ENCODE measurements at places on chromosomes 5 and 9.
A peak's percentile ranks its signal among the peaks of the same experiment; 100 is the strongest.

DNA sequence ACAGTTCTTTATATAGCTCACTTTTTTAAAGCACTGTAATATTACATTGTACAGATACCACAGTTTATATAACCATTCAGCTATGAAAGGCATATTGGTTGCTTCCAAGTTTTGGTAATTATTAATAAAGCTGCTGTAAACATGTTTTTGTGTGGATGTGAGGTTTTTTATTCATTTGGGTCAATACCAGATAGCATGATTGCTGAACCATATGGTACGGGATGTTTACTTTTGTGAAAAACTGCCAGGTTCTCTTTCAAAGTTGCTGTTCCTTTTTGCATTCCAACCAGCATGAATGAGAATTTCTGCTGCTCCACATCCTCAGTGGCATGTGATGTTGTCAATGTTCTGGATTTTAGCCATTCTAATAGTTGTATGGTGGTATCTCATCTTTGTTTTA lies 439.6 kb upstream of the NMUR2 start:
- DNase-seq = no peak

DNA sequence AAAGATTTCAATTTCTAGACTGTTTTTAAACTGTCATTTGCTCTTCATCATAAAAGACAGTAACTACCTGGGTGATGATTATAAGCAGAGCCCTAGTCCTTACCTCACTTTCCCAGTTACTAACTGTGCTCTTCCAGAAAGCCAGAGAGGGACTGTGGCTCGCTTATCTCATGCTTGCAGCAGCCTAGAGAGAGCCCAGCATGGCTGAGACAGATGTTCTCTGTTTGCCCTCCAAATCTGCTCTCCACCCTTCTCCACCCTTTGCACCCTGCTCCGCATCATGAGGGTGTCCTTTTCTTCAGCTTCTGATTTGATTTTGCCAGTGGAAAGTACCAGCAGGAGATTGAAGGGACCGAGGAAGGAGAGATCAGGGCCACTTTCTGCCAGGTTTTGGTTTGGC lies 61.2 kb upstream of the SELENOP start:
- DNase-seq = no peak

- DNase-seq = no peak
Observed at GRCh38 chr9:85168412-85168811, 498.9 kb downstream of the NTRK2 start.

DNA sequence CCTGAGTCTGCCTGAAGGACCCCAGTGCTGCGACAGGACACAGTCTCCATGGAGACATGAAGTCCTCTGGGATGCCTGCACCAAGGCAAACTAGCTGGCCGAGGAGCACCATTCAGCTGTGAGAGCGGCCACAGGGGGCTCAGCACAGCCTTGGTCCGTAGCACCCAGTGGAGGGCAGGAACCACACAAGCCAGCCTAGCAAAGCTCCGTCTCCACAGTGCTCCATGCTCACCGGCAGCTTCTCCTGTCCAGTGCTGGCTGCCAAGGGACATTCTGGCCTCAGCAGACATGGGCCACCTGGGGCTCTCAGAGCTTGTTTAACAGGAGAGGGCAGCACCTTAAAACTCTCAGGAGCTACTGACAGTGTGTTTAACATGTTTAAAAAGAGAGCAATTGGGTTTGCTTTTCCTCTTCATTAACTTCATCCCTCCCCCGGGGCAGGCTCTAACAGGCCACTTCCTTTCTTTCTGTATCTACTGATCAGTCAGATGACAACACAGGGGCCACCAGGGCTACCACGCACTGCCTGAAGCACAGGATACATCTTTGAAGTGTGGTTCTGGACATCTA lies 57.0 kb downstream of the SECISBP2 start:
- no peak for DNase-seq

- DNase-seq = no peak
Observed at GRCh38 chr5:144427866-144428265, 257.2 kb downstream of the KCTD16 start.

- no peak for DNase-seq
Observed at GRCh38 chr5:148905541-148905940, 79.1 kb downstream of the ADRB2 start.

DNA sequence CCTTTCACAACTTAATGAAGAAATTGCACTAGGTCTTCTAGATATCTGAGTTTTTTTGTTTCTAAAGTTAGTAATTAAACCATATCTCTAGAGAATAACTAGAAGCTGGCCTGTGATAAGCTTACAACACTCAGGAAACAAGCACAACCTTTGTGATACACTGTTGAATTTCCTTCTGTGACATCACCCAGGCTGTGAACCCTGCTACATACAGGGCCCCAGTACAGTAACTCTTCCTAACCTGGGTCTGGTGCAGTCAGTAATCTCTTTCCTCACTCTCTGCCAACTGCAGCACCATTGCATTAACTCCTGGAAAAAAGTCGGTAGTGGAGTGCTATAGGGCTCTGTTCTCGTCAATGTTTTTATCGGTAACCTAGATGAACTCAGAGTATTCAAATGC lies 10.6 kb upstream of the IGFBPL1 start:
- no peak for DNase-seq

- DNase-seq = no peak
Observed at GRCh38 chr5:73424556-73424977, 24.0 kb downstream of the FOXD1 start.

DNA sequence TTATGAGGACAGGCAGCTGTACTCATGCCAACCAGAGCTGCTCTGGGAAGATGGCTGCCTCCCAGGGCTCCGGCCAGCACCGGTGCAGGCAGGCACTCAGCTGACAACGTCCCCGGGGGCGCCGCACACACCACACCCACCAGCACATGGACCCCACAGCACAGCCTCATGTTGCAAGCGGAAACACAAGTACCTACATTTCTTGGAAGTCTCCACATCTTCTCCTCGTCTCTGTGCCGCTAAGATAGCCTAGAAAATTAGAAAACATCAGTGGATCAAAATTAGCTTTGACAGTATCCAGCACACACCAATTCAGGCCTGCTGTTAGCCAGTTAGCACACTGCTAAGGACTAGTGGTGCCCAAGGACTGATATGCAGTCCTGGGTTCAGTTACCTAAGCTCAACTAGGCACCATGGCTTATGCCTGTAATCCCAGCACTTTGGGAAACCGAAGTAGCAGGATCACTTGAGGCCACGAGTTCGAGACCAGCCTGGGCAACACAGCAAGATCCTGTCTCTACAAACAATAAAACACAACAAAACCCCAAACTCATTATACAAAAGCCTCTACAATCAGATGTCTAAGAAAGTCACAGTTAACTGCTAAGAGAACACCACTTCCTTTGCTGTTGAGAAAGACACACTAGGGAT lies 2.4 kb downstream of the EDF1 start:
- no peak for DNase-seq

- no peak for DNase-seq
Observed at GRCh38 chr5:9380109-9380508, 165.8 kb downstream of the SEMA5A start.

GRCh38 chr5:137296213-137296781 lies 202.8 kb downstream of the SPOCK1 start:
- no peak for DNase-seq

- DNase-seq = no peak
Observed at GRCh38 chr5:173538018-173538417, 78.4 kb downstream of the BOD1 start.

- DNase-seq = no peak
Observed at GRCh38 chr9:136211441-136212344, 6.8 kb upstream of the LHX3 start.

DNA sequence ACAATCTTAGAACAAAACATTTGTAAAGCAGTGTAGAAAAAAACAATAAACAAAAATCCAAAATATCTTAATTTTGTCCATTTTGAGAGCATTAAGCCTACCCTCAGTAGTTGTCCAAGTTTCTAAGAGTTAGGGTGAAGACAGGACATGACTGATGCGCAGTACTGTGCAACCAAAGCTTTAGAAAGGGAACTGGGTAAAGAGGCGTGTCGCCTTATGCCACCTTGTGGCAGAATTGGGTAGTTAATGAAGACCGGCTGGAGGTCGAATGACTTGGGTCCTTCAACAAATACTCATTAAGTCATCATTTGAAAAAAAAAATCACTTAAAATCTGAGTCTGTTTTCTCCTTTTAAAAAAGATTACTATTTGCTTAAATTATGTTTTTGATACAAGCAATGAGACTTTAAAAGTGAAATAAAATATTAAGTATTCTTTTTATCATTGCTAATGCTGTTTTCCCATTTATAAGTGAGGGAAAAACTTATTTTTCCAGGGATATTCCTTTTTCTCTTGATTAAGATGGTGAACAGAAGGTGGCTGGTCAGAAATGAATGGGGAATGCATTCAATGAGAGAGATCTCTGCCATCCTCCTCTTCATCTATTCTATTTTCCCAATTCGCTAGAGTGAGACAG lies 3.5 kb upstream of the RNF20 start:
- DNase-seq = peak; percentile 54

DNA sequence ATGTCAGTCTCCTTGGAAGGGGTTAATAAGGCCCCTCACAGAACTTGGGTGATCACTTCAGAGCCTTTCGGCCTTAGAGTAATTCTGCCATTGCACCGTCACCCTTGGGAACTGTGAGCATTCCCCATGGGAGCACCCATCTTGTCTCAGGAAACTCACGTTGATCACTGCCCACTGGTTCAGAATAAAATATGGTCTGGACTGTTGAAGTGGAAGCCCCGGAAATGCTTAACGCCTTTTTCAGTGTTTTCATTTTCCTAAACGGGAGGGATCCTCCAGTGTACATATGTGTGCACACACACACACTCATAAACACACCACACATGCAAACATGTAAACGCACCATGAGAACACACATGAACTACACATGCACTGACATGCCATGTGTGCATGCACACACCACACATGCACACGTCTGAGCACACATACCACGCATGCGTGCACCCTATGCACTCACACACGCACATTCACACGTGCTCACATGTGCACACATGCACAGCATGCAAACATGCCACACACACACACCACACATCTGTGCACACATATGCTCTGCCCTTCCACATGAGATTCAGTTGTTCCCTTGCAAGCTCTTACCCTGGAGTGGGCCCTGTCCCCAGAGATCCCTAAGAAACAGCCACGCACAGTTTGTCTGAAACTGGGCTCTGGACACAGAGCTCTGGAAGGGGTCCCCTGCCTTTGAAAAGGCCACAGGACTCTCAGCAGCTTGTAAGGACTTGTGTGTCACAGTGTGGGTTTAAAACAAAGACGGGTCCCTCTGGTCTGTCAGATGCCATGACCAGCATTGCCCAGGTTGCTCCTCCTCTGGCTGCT lies 17.0 kb downstream of the MRPL36 start:
- no peak for DNase-seq

- DNase-seq = no peak
Observed at GRCh38 chr9:37515620-37516258, 30.0 kb downstream of the POLR1E start.

DNA sequence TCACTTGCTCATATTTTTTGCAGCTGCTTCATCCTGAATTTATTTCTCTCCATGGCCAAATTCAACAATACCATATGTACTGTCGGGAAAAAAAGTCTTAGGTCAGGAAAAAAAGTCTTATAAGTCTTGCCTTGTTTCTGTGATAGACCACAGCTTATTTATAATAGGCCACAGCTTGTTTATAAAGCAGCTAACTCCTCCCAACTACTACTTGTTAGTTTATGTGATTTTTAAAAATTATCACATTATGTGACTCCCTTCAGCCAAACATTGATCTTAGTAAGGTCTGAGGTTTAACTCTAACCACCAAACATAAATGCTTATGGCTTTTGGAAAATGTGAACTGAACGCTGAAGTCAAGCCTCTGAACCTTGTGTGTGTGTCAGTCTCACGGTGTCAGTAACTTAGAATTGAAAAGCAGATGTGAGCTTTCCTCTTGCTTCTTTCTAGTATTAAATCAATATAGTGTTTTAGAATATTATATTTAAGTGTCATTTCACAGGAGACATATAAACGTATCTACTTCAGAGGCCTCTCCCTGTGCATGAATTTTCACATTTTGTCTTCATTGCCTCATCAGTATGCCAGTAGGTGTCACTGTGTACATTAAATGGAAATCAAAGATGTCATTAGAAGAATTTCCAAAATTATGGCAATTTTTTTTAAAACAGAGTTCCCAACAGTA lies 51.3 kb downstream of the SNX24 start:
- no peak for DNase-seq

- DNase-seq = no peak
Observed at GRCh38 chr5:134845335-134845851, 375 bp upstream of the C5orf24 start.

DNA sequence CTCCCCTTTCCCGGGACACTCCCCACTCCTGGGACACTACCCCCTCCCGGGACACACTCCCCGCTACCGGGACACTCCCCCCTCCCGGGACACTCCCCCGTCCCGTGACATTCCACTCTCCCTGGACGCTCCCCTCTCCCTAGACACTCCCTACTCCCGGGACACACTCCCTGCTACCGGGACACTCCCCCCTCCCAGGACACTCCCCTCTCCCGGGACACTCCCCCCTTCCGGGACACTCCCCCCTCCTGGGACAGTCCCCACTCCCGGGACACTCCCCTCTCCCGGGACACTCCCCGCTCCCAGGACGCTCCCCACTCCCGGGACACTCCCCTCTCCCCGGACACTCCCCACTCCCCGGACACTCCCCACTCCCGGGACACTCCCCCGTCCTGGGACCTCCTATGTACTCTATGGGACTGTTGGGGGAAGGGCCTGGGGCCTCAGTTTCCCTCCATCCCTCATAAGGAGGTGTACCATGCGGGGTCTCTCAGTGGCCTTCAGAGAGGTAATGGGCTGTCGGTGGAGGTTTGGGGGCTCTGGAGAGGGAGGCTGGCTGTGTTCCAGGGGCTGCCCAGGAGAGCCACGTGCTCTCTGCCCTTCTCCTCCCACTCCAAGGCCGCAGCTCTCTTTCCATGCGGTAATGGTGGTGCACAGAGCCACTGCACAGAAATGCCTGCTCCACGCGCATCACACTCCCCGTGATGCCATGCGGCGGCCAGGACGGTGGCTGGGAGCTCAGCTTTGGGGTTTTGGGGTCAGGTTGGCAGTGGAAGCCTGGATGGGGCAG lies 96.2 kb downstream of the RXRA start:
- DNase-seq = no peak

DNA sequence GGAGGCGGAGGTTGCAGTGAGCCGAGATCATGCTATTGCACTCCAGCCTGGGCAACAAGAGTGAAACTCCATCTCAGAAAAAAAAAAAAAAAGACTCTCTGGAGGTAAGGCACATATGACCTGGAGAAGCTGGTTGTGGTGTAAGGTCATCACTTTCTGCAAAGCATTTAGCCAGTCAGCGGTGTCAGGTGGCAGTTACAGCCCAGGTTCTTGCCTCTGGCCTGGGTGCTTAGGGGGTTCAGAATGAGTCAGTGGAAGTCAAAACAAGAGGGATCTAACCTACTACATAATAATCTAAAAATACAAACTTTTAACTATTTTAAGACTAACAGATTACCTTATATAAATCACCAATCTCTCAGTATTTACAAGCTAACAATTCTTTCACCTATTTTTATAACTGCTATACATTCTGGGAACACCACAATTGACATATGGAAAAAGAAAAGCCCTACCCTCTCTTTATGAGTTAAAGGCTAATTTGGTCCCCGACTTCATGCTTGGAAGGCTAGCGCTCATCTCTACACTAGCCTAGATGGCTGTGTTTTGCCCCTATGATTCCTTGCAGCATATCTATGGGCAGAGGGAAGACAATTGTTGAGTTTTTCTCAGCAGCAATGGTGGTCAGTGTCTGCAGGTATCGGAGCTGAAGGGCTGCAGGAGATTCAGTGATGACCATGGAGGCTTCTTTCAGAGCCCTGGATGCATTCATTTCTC lies 29.2 kb downstream of the STOM start:
- no peak for DNase-seq

Measured in activated T-helper 1 cell treated with anti-CD3 and anti-CD28 coated beads, Interleukin-2, amount 50 U/mL, for 16 hours (primary cell).